ENCODE measurements at places on chromosomes 12 and 14. TPM values are rescaled to one million over a fixed set of nuclear protein-coding genes. Genes with fewer than 3 reads are reported as not detected.

- no peaks in the 10 kb centered on the region for H3K36me3 ChIP-seq
- H3K4me1 ChIP-seq = peaks cover 5% of the 10 kb centered on the region
- H3K27me3 ChIP-seq = no peaks in the 10 kb centered on the region
- H3K27ac ChIP-seq = no peak overlapping the region
- peak; percentile 28 for DNase-seq
- no peak overlapping the region for H3K4me3 ChIP-seq
These were observed 61.9 kb downstream of the CCDC92 start for GRCh38 chr12:123910761-123911193.

The MEG3 gene
- not detected for total RNA-seq

DNA sequence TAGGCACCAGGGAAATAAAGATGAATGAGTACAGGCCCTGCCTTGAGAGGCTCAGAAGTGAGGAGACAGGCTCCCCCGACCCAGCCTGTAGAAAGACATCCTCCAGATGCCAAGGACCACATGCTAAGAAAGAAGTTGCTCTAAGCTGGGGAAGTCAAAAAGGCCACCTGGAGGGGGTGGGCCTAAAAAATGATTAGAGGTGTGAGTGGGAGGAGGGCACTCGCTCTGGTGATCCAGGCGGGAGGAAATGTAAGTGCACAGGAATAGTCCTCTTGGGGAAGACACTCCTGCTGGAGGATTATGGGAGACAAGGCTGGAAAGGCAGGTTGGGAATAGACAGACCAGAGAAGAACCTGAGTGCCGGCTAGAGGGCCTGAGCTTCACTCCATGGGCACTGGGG lies 32.2 kb downstream of the SMUG1 start:
- H3K4me3 ChIP-seq = no peak overlapping the region
- H3K36me3 ChIP-seq = no peaks in the 10 kb centered on the region
- H3K27ac ChIP-seq = no peak overlapping the region
- peaks cover 36% of the 10 kb centered on the region for H3K27me3 ChIP-seq

DNA sequence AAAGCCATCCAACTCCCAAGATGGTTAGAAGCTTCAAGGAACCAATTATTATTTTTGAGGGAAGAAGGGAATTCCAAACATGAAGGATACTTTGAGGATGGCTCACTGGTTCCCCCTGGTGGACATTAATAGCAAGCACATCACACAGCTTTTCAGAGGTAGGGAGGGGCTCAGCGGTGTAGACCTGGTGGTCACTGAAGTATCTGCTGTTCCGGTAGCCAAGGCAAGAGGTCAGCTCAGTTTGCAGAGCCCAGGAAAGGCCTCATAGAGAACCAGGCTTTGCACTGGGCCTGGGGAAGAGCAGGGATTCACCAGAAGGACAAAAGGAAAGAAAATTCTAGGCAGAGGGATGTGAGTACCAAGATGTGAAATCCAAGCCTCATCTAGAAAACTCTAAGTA lies 118.7 kb downstream of the KSR2 start:
- H3K4me3 ChIP-seq = no peak overlapping the region
- no peak overlapping the region for H3K27ac ChIP-seq
- H3K36me3 ChIP-seq = peaks cover 4% of the 10 kb centered on the region
- DNase-seq = peak; percentile 17
- no peaks in the 10 kb centered on the region for H3K4me1 ChIP-seq

GRCh38 chr12:2973566-2973965 lies 14.4 kb downstream of the TEAD4 start:
- peaks cover 2% of the 10 kb centered on the region for H3K27me3 ChIP-seq
- H3K4me1 ChIP-seq = no peaks in the 10 kb centered on the region
- H3K36me3 ChIP-seq = no peaks in the 10 kb centered on the region
- H3K4me3 ChIP-seq = no peak overlapping the region
- DNase-seq = no peak
- H3K27ac ChIP-seq = no peak overlapping the region

GRCh38 chr12:88993651-88994050 lies 358.6 kb downstream of the DUSP6 start:
- peaks cover 15% of the 10 kb centered on the region for H3K27me3 ChIP-seq
- no peak for DNase-seq

The INSM2 gene
- not detected for total RNA-seq

DNA sequence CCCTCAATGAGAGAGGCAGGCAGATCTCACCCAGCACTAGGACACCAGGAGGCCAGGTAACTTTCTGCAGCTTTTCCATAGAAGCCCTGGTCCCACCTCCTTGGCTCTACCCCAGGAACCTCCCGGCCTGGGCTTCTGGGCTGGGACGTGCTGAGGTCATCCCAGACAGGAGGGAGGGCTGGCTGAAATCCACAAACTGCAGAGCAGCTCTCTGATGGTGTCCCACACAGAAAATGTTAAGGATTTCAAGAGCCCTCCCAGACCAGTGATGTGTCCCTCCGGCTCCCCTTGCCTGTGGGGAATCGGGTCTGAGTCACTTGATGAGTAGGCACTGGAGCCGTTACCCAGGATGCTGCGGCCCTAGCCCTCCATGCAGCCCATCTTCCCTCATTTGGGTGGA lies 124.1 kb downstream of the ESRRB start:
- peaks cover 7% of the 10 kb centered on the region for H3K27me3 ChIP-seq
- no peaks in the 10 kb centered on the region for H3K36me3 ChIP-seq
- no peak overlapping the region for H3K27ac ChIP-seq
- H3K4me3 ChIP-seq = no peak overlapping the region
- DNase-seq = no peak
- no peaks in the 10 kb centered on the region for H3K4me1 ChIP-seq

GRCh38 chr12:115137812-115138521 lies 454.0 kb upstream of the TBX3 start:
- H3K4me1 ChIP-seq = no peaks in the 10 kb centered on the region
- no peak overlapping the region for H3K27ac ChIP-seq
- no peak overlapping the region for H3K4me3 ChIP-seq
- H3K36me3 ChIP-seq = no peaks in the 10 kb centered on the region
- no peak for DNase-seq

The TGFB3 gene
- 4.1 TPM for total RNA-seq

The SLC25A21 gene
- total RNA-seq = not detected

The PLEK2 gene
- 2.9 TPM for total RNA-seq

DNA sequence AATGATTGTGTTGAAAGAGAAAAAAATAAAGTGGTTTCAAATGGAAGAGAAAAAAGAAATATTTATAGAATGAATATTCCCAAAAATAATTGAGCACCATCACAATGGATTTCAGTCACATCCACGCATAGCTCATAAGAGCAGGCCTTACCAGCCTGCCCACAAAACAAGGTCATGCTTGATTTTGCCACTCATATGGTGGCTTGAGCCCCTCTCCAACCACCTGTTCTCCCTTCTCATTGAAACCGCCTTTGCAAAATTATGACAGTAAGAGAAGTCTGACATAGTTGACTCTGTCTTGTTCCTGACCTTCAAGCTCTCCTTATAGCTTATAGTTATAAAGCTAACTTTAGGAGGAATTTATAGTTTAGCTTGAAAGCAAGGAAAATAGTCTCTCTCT lies 33.3 kb upstream of the NAP1L1 start:
- no peak for DNase-seq
- H3K4me1 ChIP-seq = no peaks in the 10 kb centered on the region
- H3K4me3 ChIP-seq = no peak overlapping the region
- H3K27ac ChIP-seq = no peak overlapping the region

The RPL10L gene
- total RNA-seq = not detected

The E2F7 gene
- total RNA-seq = 7.8 TPM

DNA sequence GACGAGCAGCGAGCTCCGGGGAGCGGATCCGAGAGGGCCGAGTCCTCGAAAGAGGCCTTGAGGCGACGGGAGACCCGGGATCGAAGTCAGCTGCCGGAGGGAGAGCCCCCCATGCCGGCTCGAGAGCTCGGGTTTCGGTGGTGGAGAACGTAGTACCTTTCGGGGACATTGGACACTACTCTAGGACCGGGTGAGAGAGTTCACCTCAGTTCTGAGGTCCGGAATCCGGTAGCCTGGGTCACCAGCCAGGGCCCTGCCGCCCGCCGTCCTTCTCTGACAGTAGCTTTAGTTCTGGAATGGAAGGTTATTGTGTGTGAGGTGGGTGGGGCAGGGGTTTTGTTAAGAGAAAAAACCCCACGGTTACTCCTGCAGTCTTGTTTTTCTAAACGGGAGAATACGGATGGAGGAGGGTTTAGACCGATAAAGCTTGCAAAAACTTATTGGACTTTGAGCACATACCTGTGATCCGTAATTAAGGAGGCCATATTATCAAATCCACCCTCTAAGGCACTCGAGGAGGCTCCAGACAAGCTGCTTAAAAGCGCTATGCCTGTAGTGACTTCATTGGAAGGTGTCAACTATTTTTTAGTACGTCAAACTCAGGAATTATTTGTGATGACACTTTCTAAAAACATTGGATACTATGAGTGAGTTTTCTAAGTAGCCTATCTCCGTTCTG lies 765 bp downstream of the SCYL2 start:
- peaks cover 28% of the 10 kb centered on the region for H3K4me1 ChIP-seq
- peak overlapping the region; percentile 69 for H3K27ac ChIP-seq
- DNase-seq = peak; percentile 41

The MIS18BP1 gene
- 88.4 TPM for total RNA-seq

DNA sequence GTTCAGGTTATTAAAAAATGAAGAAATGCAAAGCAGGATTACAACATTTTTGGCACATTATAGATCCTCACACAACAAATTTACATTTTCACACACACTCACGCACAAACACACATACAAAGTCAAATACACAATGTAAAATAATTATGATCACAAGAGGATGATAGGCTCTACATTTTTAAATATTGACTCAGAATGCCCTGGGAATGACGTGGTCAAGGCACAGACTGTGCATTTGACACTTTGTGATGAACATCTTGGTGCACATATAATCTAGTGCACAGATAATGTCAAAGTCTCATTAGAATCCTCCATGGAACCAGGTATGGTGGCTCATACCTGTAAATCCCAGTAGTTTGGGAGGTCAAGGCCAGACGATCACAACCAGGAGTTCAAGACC lies 49.4 kb downstream of the DPF3 start:
- no peak overlapping the region for H3K4me3 ChIP-seq
- no peaks in the 10 kb centered on the region for H3K27me3 ChIP-seq
- H3K4me1 ChIP-seq = no peaks in the 10 kb centered on the region
- H3K27ac ChIP-seq = no peak overlapping the region
- DNase-seq = no peak

The GLIPR1L1 gene
- not detected for total RNA-seq

GRCh38 chr14:77979171-77979570 lies 179.3 kb downstream of the ADCK1 start:
- H3K4me3 ChIP-seq = no peak overlapping the region
- no peak overlapping the region for H3K27ac ChIP-seq
- no peaks in the 10 kb centered on the region for H3K36me3 ChIP-seq
- no peak for DNase-seq
- peaks cover 5% of the 10 kb centered on the region for H3K4me1 ChIP-seq
- H3K27me3 ChIP-seq = peaks cover 26% of the 10 kb centered on the region

DNA sequence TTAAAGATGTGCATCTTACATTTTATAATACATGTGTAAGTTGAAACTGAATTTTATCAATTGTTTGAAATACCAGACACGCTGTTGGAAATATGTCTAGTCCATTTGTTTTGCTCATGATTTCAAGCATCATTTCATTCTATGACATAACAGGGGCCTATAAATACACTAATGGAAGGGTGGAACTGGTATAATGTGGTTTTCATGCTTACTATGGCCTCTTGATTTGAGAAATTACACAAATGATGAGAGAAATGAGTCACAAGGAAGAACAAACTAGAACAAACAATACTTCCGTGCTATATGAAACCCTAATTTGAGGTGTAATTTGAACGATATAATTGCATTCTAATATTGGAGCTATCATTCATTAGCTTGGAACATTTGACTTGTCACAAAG lies 663.4 kb downstream of the SLC16A7 start:
- H3K36me3 ChIP-seq = no peaks in the 10 kb centered on the region
- no peak overlapping the region for H3K4me3 ChIP-seq
- H3K4me1 ChIP-seq = no peaks in the 10 kb centered on the region
- no peaks in the 10 kb centered on the region for H3K27me3 ChIP-seq

The C3AR1 gene
- total RNA-seq = 0.33 TPM

- no peak overlapping the region for H3K27ac ChIP-seq
- peaks cover 3% of the 10 kb centered on the region for H3K27me3 ChIP-seq
- no peak for DNase-seq
- no peak overlapping the region for H3K4me3 ChIP-seq
These were observed 40.8 kb upstream of the POC1B start for GRCh38 chr12:89566615-89567014.

- peaks cover 47% of the 10 kb centered on the region for H3K4me1 ChIP-seq
- DNase-seq = no peak
- peak overlapping the region; percentile 17 for H3K4me3 ChIP-seq
- H3K27me3 ChIP-seq = no peaks in the 10 kb centered on the region
These were observed 16.0 kb upstream of the SLC38A2 start for GRCh38 chr12:46388427-46389021.

DNA sequence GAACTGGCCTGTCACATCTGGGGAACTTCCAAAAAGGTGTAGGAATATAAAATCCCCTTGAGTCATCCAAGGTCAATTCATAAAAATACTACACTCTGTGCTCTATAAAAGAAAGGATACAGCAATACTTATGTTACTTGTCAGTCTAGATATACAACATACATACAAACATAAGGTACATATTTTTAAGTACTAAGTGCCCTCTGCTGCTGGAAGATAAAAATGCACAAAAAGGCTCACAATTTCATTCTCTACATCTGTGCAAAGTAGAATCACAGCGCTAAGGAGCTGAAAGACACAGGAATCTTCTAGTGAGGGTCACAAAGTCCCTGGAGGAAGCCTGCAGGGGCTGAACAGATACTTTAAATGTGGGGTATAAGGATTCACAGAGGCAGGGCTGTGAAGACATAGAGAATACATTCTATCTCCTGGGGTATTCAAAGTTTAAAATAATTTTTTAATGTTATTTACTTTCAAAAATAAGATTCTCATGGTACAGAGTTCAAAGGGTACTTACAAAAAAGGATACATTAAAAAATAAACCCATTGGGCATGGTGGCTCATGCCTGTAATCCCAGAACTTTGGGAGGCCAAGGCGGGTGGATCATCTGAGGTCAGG lies 10.2 kb upstream of the GOLGA5 start:
- H3K4me1 ChIP-seq = peaks cover 11% of the 10 kb centered on the region
- no peaks in the 10 kb centered on the region for H3K27me3 ChIP-seq
- DNase-seq = peak; percentile 41
- H3K36me3 ChIP-seq = no peaks in the 10 kb centered on the region
- no peak overlapping the region for H3K27ac ChIP-seq

DNA sequence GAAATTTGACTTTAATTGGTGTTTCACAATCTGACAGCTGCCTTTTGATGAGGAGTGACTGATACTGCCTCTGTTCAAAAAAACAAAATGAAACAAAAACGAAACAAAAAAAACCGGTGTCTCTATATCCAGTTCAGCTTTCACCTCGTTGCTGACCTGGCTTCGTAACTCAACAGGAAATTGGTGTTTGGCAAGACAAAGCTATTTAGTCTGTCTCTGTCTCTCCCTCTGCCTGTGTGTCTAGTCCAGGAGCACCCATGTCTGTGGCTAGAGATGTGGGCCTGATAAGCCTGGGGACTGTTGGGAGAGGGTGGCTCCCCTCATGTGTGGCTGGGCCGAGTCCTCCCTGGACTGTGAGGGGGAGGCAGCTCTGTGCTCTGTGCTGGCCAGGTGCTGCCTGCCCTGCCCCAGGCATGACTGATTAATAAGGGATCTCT lies 11.3 kb downstream of the CACNA1C start:
- H3K4me1 ChIP-seq = peaks cover 11% of the 10 kb centered on the region
- peak overlapping the region; percentile 70 for H3K27ac ChIP-seq
- peak overlapping the region; percentile 37 for H3K4me3 ChIP-seq
- DNase-seq = peak; percentile 30

GRCh38 chr12:108802101-108802961 lies 55.1 kb downstream of the SSH1 start:
- H3K36me3 ChIP-seq = peaks cover 25% of the 10 kb centered on the region
- no peak overlapping the region for H3K4me3 ChIP-seq
- peaks cover 6% of the 10 kb centered on the region for H3K4me1 ChIP-seq
- H3K27ac ChIP-seq = no peak overlapping the region
- DNase-seq = no peak
- no peaks in the 10 kb centered on the region for H3K27me3 ChIP-seq
